Osteoblast (primary cell): ENCODE measurements at places on chromosomes 3 and 15.

GRCh38 chr15:95085056-95085455, 853.7 kb downstream of the MCTP2 start:
- H3K4me3 ChIP-seq, result no peak overlapping the region
- no peaks in the 10 kb centered on the region for H3K4me1 ChIP-seq
- DNase-seq, result no peak
- H3K36me3 ChIP-seq, result no peaks in the 10 kb centered on the region

GRCh38 chr3:127455541-127456450, 134.7 kb downstream of the TPRA1 start:
- H3K4me1 ChIP-seq, result peaks cover 14% of the 10 kb centered on the region
- no peaks in the 10 kb centered on the region for H3K36me3 ChIP-seq
- no peak overlapping the region for H3K27ac ChIP-seq
- peaks cover 47% of the 10 kb centered on the region for H3K27me3 ChIP-seq

DNA sequence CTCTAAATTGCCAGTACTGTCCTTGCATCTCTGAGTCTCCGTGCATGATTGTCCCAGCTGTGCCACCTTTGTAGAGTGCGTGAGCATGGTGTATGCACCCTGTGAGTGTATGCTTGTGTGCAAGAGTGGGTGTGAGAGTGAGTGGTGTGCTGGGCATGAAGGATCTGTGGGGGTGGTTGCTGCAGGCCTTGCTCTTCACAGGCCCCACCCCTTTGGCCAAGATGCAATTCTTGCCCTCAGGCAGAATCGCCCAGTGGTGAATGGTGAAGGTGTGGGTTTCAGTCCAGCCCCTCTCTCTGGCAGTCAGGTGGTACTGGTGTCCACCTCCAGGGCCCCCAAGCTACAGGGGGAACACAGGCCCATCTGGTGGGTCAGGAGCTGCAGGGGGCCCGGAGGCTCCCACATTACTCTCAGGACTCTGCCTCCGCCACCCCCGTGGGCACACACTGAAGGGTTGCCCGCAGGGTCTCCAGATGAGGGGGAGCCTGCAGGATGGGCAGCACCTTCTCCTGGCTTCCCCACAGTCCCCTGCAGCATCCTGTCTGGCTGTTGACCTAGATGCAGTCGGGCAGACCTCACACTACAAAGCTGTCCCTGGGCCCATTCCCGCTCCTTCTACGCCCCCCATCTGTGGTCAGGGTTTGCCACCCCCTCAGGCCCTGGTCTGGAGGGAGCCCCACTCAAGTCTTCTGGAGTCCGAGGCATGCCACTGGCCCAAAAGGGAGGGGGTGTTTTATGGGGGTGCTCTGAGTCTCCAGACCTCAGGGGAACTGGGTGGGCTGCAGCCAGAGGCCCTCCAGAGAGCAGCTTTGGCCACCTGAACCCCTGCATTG, 8.3 kb upstream of the ROPN1B start:
- no peaks in the 10 kb centered on the region for H3K4me1 ChIP-seq
- no peaks in the 10 kb centered on the region for H3K36me3 ChIP-seq
- peak; percentile 69 for DNase-seq
- no peak overlapping the region for H3K4me3 ChIP-seq

DNA sequence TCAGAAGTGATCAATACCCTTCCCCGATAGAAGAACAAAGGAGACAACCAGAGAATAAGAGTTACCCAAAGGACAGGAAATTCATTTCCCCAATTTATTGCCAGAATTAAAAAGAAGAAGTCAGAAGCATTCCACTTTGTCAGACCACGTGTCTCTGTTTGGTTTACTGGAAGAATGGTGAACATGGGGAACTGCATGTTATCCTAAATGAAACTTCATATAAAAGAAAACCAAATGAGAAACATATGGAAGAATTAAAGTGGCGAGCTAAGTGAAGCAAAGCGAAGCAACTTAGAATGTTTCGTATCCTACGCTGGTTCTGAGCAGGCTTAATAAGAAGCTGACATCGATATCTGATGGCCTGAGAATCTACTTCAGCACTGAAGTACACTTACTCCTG, 190.7 kb downstream of the MAGI1 start:
- no peak for DNase-seq
- no peaks in the 10 kb centered on the region for H3K36me3 ChIP-seq
- peaks cover 15% of the 10 kb centered on the region for H3K4me1 ChIP-seq
- H3K4me3 ChIP-seq, result no peak overlapping the region
- no peak overlapping the region for H3K27ac ChIP-seq

DNA sequence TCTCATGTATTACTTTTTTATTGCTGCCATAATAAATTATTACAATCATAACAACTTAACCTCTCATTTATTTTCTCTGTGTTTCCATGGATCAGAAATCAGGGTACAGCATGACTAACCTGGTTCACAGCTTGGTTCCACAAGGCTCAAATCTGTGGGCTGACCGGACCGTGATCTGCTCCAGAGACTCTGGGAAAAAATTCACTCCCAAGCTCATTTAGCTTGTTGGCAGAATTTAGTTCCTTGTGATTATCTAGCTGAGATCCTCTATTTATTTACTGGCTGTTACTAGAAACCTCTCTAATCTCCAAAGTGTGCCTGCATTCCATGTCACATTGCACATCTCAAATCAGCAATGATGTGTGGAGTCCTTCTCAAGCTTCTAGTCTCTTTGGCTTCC, 386.6 kb downstream of the DIPK2A start:
- DNase-seq, result no peak
- H3K4me3 ChIP-seq, result no peak overlapping the region
- no peaks in the 10 kb centered on the region for H3K36me3 ChIP-seq
- no peak overlapping the region for H3K27ac ChIP-seq
- no peaks in the 10 kb centered on the region for H3K4me1 ChIP-seq
- H3K27me3 ChIP-seq, result no peaks in the 10 kb centered on the region

DNA sequence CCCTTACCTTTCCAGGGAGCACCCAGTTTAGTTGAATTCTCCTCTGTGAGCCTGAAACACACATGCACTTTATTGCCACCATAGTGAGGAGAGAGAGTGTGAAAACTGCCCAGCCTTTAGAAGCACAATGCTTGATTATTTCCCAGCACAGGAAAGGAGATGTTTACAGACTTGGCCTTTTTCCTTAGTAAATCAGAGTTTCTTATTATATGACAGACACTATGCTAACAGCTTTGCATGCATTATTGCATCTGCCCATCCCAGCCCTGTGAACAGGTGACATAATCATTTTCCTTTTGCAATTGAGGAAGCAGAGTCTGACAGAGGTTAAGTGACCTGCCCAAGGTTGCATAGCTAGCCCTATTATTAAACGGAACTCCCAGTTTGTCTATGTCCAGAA, 36.5 kb downstream of the CAPN3 start:
- H3K27me3 ChIP-seq, result no peaks in the 10 kb centered on the region
- DNase-seq, result no peak
- H3K36me3 ChIP-seq, result no peaks in the 10 kb centered on the region
- no peak overlapping the region for H3K4me3 ChIP-seq
- H3K27ac ChIP-seq, result no peak overlapping the region

GRCh38 chr3:143875546-143875945, 27.3 kb upstream of the SLC9A9 start:
- H3K4me3 ChIP-seq, result no peak overlapping the region
- no peak for DNase-seq
- no peaks in the 10 kb centered on the region for H3K4me1 ChIP-seq
- no peaks in the 10 kb centered on the region for H3K27me3 ChIP-seq
- H3K36me3 ChIP-seq, result no peaks in the 10 kb centered on the region

- no peaks in the 10 kb centered on the region for H3K36me3 ChIP-seq
- no peaks in the 10 kb centered on the region for H3K4me1 ChIP-seq
- no peak overlapping the region for H3K4me3 ChIP-seq
- peak; percentile 43 for DNase-seq
- no peak overlapping the region for H3K27ac ChIP-seq
Measured at GRCh38 chr3:132332508-132332907, 15.3 kb downstream of the ACP3 start.

DNA sequence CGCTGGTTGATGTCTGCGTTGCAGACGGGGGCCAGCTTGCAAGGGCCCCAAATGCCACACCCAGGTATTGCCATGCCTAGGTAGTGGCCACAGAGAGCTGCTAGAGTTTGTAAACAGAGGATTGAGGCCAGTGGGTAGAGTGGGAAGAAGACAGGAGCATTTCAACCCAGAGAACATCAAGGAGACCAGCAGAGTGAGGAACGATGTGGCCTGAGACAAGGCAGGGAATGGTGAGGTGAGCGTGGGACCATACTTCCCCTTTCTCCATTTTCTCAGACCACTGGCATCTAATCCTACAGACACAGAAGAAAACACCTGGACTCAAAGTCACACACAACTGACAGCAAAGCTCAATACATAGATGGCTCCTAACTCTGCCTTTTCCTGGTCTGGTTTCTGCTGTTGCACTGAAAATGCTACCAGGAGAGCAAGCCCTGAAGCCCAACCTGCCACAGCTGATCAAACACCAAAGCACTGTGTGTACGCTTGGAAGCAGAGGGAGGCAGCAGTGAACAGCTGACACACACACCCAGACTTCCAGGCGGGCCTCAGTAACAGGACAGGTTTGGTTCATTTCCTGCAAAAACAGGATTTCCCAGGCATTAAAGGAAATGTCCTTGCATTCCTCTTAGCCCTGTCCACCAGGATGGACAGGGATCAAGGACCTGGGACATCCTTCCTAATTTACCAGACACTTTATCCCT, 1.6 kb downstream of the FAM174B start:
- no peaks in the 10 kb centered on the region for H3K36me3 ChIP-seq
- no peak overlapping the region for H3K4me3 ChIP-seq
- no peak for DNase-seq
- H3K27ac ChIP-seq, result no peak overlapping the region
- no peaks in the 10 kb centered on the region for H3K4me1 ChIP-seq

- peaks cover 26% of the 10 kb centered on the region for H3K36me3 ChIP-seq
- no peak overlapping the region for H3K4me3 ChIP-seq
- H3K4me1 ChIP-seq, result peaks cover 49% of the 10 kb centered on the region
- DNase-seq, result no peak
- peak overlapping the region; percentile 90 for H3K27ac ChIP-seq
Measured at GRCh38 chr3:105829871-105830622, 38.8 kb downstream of the CBLB start.

- DNase-seq, result no peak
- no peak overlapping the region for H3K4me3 ChIP-seq
- H3K27me3 ChIP-seq, result no peaks in the 10 kb centered on the region
- no peaks in the 10 kb centered on the region for H3K4me1 ChIP-seq
- no peak overlapping the region for H3K27ac ChIP-seq
- no peaks in the 10 kb centered on the region for H3K36me3 ChIP-seq
Measured at GRCh38 chr3:157104928-157105652, 54.9 kb downstream of the CCNL1 start.

- peaks cover 13% of the 10 kb centered on the region for H3K27me3 ChIP-seq
- H3K36me3 ChIP-seq, result no peaks in the 10 kb centered on the region
- H3K4me3 ChIP-seq, result peak overlapping the region; percentile 19
- H3K4me1 ChIP-seq, result peaks cover 13% of the 10 kb centered on the region
- DNase-seq, result peak; percentile 86
Measured at GRCh38 chr15:69154684-69155083, 5.8 kb upstream of the GLCE start.
